ENCODE measurements at places on chromosomes 11 and 22.

DNA sequence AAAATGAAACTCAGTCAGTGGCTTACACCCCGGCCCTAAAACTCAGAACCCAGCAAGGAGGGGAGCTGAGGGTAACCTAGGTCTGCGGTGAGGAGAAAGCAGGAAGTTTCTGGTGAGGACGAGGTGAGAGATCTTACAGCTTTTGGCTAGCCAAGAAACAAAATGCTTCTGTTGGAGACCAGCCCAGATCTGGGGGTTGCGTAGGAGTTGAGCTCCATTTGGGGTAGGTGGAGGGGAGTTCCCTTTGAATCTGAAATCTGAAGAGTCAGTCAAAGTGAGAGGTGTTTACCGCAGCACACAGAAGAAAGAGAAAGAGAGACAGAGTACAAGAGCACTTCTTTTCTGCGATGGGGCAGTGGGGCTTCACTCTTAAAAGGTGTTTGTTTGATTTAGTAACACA is 29.6 kb downstream of the EHF start:
- peak; percentile 92 for DNase-seq

GRCh38 chr11:7490535-7490934 is 5.2 kb downstream of the OLFML1 start:
- DNase-seq: no peak

DNA sequence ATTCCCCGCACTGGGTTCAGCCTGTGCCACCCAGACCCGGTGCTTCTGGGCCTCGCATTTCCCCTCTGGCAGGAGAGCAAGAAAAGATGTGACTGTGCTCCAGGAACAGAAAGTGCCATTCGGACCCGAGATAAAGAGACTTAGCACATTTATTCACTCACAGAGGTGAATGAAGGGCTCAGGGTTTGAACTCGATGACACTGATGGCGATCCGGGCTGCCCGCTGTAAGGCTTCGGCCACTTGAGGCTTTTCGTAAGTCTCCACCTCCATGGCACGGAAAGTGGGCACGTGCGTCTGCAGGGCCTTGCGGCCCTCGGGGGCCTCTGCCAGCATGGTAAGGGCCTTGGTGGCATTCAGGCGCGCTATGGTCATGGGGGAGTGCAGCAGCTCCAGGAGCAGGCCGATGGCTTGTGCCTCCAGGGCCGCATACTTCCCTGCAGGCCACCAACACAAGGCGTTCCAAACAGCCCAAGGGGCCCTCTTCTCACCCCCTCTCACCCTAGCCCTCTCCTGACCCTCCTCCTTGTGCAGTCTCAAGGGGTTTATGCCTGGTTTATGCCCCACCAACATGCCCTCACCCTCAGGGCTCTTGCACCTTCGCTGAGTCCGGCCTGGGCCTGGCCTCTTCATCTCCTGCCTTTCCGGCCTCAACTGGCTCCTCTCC is 10.9 kb upstream of the GNAZ start:
- DNase-seq: no peak

GRCh38 chr11:85965202-85965601 is 103.7 kb downstream of the PICALM start:
- no peak for DNase-seq

- no peak for DNase-seq
These were observed 150.7 kb downstream of the MYO18B start for GRCh38 chr22:25892678-25893077.

DNA sequence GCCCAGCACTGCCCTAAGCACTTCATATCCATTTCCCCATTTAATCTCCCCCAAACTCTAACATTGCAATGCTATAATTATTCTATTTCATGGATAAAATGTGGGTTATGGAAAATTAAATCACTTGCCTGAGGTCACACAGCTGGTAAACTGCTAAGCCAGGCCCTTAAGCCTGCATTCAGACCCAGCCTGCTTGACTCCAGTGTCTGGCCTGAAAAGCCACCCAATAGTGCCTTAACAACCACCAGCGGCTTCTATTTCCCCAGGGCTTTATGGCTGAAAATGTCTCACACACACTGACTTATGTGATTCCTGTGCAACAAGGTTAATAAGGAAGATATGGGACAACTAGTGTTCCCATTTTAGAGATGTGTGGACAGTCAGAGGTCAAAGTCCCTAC is 178.5 kb upstream of the SNX19 start:
- no peak for DNase-seq

DNA sequence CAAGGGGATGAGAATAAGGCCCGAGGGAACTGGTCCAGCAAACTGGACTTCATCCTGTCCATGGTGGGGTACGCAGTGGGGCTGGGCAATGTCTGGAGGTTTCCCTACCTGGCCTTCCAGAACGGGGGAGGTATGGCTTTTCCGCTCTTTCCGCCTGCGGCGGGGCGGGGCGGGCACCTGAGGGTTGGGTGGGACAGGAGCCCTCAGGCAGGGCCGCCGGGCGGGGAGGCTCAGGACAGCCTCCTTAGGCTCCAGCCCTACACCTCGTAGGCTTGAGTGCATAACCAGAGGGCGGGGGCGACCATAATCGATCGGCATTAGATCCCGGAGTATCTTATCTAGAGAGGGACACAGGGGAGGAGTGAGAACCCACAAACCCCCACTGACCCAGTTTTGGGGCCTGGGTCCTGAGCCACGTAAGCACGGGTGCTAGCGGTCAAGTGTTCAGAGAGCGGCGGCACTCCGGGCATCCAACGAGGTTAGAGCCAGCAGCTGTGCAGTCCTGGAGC is 4.9 kb downstream of the SLC6A5 start:
- no peak for DNase-seq

GRCh38 chr11:33774736-33775466 is 581 bp upstream of the FBXO3 start:
- DNase-seq: no peak

DNA sequence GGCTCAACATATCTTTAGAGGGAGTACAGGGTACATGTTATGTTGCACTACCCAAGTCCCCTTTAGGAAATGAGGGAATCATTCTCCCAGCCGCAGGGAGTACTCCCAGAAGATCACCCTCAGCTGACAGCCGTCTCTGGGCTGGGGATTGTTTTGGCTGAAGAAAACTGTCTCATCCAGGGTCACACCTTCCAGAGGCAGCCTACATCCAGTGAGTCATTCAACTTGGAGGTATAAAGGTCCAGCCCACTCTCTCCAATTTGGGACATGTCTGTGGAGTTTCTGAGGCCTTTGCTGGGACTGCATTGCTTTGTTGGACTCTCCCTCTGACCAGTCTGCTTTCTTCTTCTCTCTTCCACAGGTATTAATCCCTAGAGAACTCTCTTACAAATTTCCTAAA is 42.1 kb downstream of the RASSF10 start:
- DNase-seq: no peak

DNA sequence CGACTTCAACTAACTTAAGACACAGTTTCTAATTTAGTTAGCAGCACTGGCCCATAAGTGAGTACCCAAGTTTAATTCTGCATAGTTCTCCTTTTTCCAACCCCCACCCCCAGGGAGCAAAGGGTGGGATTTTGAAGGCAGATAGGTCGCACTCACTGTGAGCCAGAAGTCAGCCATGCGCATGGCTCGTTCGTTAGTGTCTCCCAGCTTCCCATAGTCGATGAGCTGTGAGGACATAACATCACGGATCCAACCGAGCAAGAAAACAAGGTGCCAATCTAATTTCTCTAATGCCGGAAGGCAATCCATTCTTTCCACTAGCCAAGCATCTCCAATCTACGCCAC is 577 bp downstream of the MRPL17 start:
- DNase-seq: no peak

Measured in stimulated activated CD4-positive, alpha-beta T cell treated with anti-CD3 and anti-CD28 coated beads, Interleukin-1b, Interleukin-23, amount 100 ng/mL, for 48 hours (primary cell).